ENCODE measurements at places on chromosomes 2 and 18.

DNA sequence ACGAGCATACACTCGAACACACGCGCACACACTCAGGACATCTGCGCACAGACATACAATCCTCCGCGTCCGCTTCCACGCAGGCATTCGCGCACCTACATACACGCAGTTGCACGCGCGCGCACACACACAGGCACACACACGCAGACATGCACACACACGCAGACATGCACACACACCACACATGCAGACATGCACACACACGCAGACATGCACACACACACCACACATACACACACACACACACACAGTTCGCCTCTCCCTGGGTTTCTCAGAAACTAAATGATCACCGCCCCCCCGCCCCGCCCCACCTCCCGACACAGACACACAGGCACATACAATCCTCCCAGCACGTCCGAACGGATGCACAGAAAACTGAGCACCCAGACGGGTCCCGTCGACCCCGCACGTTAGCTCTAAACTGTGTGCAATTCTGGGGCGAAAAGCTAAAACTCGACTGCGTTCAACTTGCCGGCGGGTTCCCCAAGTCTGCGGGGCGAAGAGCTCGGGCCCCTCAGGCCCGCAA, 1.0 kb downstream of the EPHA4 start:
- no peak for DNase-seq

DNA sequence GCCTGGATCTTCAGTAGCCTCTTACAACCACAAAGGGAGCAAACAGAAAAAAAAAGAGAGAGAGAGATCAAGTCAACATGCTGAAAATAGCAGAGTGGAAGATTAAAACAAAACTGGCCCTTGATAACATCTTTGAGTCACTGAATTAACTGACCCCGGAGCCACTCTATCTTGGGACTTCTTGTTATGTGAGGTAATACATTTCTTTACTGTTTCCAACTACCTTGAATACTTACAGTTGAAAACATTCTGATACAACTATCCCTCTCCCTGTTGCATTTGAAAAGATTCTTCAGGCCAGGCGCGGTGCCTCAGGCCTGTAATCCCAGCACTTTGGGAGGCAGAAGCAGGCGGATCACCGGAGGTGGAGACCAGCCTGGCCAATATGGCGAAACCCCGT, 208.1 kb downstream of the MEMO1 start:
- DNase-seq, result no peak

DNA sequence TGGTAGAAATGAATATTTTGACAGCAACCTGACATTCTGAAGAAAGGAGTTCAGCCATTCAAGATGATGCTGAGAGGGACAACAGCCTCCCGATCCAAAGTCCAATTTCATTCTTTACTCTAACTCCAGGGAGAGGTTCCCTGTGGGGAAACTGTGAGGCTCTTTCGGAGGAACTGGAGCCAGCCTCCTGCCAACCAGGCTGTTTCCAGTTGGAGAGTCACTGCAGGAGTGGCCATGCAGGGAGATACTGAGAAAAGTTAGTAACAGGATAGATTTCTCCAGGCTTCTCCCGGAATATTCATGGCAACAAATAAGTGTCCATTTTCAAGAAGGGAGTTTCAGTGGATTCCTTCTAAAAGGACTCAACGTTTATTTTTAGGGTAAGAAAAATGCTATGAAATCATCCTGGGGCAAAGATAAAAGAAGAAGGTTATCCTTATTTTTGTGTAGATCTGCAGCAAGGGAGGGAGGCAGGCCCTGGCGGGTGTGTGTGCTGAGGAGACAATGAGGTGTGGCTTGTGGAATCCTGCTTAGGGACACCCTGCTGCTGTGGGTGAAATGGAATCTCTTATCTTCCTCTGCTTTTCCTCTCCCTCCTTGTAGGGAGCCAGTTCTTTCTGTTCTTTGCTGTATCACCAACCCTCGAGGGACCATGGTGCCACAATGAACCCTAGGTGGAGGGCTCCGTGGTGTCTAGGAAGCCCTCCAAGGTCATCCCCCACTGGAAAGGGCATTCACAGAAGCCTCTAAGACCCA, 18.1 kb downstream of the KLHL14 start:
- DNase-seq, result no peak

DNA sequence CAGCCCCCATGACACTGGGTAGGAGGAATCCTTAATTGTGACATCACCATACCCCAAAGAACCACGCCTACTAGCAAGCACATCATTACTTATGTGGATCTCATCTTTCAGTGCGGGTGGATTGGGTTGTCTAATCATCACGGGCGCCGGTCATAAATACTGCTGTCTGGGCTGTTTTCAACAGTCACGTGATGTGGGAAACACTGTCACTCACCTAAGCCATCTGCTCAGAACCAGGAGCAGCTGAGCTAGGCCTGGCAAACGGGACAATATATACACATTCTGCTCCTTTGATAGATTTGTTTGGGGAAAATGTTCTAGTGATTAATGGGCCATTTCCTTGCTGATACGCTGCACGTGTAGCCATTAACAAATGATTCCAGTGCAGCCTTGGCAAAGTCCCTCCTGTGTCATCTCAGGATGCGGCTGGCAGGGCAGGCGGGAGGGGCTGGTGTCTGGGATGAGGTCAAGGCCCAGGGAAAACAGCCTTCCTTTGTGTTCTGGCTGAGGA, 145.9 kb upstream of the COPS8 start:
- no peak for DNase-seq

- DNase-seq, result no peak
These were observed 188.9 kb upstream of the CXCR4 start for GRCh38 chr2:136306836-136307235.

DNA sequence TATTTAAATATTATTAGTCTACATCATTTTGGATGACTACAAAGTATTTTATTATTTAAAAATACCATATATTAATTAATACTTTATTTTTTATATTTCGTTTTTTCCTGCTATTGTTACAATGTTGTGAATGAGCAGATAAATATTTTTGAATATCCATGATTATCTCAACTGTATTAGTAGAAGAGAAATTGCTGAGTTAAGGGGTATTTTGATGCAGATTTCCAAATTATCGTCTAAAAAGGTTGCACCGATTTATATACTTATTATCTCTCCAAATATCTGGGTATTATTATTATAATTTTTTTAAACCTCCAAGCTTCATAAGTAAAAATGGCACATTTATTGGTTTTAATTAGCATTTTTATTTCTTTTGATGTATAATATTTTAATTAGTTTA, 8.9 kb upstream of the IL1RL1 start:
- no peak for DNase-seq

GRCh38 chr2:96251721-96252292, 14.0 kb downstream of the TMEM127 start:
- no peak for DNase-seq

- no peak for DNase-seq
These were observed 172.7 kb downstream of the TWIST2 start for GRCh38 chr2:239020541-239021041.

- DNase-seq, result no peak
These were observed 721.2 kb downstream of the GALR1 start for GRCh38 chr18:77970814-77971213.

DNA sequence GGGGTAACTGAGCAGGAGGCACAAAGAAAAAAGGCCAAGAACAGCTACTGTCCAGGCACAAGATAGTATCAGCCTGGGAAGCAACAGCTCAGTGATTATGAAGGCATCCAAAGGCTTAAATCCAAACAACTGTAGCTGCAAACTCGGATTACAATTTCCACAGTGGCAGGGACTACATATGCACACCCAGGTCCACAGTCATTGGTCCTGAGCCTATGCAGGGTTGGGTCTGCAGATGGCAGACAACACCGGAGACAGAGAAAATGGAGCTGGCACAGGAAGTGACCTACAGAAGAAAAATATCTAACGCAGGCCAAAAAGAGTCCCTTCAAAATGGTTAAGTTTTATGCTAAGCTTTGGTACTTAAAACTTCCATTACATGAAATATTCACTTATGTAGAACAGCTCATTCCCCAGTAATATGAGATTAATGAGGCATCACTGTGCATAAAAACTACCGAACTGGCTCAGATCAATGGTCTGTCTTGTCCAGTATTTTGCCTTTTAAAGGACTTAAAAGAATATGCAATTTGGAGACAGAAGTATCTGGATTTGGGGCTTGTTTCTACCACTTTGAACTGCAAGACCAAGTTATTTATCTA, 132.1 kb downstream of the SUCLG1 start:
- no peak for DNase-seq

DNA sequence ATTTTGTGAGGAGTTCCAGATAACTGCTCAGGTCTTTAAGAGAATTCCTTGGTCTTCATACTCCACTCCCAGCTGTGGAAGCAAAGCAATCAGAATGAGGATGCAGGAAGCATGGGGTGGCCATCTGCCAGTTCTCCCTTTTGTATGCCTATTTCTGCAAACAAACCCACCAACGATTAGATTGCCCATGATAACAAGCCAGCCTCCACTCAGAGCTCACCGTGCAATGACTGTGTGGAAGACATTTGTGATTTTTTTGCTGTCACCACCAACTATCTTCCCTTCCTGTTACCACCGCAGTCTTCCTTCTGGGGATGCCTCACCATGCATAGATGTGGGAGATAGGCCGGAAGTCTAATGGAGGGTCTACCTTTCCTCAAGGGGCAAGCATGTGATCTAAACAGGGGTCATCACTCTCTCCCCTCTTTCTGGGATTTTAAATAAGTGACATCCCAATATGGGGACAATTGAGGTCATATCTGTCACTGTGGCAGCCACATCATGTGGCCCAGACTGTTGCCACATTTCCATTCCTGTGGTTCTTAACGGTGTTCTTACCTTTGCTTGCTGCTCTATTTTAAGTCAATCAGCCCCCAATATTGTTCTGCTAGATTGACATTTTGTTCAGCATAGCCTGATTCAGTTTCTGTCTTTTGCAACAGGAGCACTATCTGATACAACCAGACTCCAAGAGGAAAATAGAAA, 4.4 kb downstream of the AFF3 start:
- no peak for DNase-seq

GRCh38 chr2:197079414-197079813, 152.9 kb upstream of the PGAP1 start:
- DNase-seq, result no peak

DNA sequence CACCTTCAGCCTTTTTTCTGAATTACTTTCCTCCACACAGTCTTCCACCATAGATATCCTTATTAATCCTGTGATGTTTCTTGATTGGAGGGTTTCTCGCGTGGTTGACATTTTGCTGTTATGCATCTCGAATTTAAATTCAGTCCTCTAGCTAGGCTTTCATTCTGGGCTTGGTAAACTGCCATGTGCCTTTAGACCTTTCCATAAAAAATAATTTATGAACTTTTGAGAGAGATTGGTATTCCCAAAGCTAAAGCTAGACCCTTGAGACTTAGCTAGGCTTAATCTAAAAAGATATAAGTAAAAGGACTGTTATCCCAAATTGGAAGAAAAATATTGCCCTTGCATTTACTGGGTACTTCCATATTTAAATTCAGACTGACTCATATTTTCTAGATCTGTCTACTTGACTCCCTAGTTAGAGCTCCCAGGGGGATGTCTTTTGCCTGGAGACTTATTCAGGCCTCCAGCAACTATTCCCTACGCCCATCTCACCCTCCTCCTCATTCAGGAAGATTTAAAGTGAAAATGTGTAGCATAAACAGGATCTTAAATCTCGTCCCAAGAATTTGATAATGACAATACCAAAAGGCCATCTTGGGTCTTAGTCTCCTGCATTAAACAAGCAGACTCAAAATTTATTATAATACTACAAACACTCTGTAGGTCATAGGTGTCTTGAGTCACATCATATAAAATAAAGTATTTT, 60.3 kb downstream of the KIAA2012 start:
- no peak for DNase-seq

- DNase-seq, result no peak
These were observed 454.7 kb downstream of the LRP1B start for GRCh38 chr2:141676139-141676538.

DNA sequence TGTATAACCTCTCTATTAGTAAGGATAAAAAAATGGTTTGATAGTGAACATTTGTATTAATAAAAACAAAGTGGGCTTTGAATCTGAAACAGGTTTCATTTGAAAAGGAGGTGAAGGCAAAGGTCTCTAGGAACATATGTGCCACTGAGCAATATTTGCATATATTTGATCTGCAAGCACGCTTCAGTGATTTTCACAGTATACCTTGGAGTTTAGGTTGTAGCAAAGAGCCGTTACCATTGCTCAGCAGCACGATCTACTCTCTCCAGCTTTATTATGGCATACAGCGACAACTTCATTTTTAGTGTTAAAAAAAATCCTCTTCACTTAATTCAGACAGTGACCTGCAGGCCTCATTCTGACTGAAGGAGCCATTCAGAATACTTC, 75.8 kb upstream of the ZEB2 start:
- DNase-seq, result no peak

GRCh38 chr2:21078296-21078695, 34.4 kb upstream of the APOB start:
- DNase-seq, result no peak

GRCh38 chr18:71443706-71444480, 1100.2 kb downstream of the CBLN2 start:
- DNase-seq, result no peak

DNA sequence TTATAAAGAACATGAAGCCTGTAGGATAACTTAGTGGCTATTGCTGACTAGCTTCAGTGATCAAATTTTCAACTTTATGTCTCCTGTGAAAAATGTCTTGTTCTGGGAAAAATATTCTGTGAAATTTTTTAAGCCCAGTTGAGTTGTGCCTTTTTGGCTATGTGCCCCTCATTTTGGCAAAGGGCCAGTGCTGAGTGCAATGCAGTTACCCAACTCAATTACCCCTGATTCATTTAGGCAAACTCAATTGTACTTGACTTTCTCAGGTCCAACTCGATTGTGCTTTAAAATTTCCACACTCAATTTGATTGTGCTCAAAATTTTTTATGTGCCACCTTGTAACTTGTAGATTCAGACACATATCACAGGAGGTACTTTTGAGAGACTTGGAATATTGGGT, 548.8 kb upstream of the NRP2 start:
- DNase-seq, result no peak

Data from progenitor cell of endocrine pancreas (in vitro differentiated cells).